ENCODE measurements at places on chromosomes 2 and 18.

- ATAC-seq: no peak
These were observed 64.7 kb upstream of the SLC8A1 start for GRCh38 chr2:40516604-40517003.

- no peak for ATAC-seq
These were observed 96.6 kb upstream of the NOSTRIN start for GRCh38 chr2:168705534-168706470.

- no peak for ATAC-seq
These were observed 15.0 kb upstream of the CAB39 start for GRCh38 chr2:230697676-230698075.

DNA sequence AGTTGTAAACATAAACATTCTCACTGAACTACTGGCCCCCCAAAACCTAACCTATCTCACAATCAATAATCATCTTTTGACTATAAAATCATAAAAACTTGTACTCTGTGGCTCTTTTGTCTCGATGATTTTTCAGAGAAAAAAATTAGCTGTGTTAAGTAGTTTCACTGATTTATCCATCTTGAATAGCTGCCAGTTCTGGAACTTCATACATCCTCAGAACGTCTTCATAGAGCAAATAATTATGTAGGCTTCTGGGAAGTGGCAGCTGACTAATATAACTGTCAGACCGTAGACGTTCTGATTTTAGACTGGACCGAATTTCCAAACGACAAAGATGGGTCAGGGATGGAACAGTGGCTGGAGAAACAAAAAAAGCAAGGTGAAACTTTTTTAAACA lies 97.3 kb upstream of the CHAC2 start:
- ATAC-seq: no peak

DNA sequence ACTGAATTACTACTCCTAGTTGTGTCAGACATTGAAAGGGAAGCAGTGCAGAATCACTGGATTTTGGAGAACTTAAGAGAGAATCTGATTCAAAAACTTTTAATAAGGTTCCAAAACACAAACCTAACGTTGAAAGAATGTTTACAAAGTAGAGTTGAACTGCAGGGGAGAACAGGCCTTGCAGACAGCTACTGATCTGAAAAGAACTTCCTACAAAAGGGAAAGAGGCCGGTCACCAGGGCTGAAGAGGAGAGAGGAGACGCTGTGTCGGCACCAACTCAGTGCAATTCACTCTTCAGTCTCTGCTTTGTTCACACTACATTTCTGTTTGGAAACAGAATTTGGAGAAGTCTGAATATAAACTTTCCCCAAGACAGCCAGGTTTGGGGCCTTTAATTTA lies 124.0 kb downstream of the GAREM1 start:
- ATAC-seq: no peak

- no peak for ATAC-seq
These were observed 153.2 kb downstream of the NEDD4L start for GRCh38 chr18:58196881-58197872.

DNA sequence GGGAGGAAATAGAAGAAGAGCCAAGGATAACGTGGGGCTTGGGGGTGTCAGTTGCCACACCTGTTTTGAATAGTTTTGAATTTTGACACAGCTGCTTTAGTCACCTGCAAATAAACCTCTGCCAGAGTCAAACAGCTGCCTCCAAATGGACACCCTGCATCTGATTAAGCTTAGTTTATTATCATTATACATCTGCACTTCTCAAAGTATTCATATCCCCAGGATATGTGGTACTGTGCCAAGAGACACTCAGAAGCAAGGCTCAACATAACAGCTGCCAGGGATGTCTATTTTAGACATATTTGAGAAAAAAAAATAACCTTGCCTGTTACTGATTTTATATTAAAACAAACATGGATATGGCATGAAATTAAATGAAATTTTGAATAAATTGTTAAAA lies 122.5 kb upstream of the WDR75 start:
- ATAC-seq: no peak

DNA sequence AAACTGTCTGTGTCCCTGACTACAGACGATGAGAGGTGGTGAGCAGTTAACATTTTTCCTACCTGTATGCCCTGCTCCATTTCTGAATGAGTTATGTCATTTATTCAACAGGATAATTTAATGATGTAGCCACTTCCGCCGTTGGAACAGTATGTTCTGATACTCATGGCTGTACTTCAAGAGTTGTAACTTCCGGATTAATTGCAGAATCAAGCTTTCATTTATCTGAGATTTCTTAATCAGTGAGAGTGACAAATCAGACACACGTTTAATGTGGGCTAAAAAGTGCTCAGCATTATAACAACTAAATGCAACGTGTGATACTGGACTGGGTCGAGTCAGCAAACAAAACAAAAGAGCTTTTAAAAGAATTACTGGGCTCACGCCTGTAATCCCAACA lies 107.7 kb downstream of the KCTD1 start:
- ATAC-seq: no peak

GRCh38 chr2:80086831-80087230 lies 217.7 kb downstream of the LRRTM1 start:
- peak; percentile 51 for ATAC-seq

DNA sequence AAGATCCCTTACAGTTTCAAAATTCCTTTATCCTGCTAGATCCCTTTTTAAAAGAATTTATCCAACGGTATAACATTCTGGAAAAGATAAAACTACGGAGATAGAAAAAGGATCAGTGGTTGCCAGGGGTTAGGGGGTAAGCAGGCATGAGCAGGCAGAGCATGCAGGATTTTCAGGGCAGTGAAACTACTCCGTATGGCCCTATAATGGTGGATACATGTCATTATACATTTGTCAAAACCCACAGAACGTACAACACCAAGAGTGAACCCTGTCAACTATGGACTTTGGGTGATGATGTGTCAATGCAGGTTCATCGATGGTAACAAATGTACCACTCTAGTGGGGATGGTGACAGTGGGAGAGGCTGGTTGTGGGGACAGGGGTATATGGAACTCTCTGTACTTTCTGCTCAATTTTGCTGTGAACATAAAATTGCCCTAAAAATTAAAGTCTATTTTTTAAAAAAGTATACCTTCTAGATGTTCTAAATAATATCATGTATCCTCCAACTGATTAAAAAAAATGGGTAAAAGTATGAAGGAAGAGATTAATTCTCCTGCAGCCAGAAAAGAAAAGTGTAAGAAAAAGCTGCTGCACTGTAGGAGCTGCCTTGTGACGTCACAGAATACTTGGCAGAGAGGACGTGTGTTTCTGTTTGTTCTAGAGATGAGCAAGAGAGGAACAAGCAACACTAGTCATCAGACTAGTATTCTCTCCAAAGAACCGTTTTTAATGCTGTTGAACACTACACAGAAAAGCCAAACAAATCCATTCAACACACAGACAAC lies 23.6 kb downstream of the ANKRD44 start:
- peak; percentile 38 for ATAC-seq

DNA sequence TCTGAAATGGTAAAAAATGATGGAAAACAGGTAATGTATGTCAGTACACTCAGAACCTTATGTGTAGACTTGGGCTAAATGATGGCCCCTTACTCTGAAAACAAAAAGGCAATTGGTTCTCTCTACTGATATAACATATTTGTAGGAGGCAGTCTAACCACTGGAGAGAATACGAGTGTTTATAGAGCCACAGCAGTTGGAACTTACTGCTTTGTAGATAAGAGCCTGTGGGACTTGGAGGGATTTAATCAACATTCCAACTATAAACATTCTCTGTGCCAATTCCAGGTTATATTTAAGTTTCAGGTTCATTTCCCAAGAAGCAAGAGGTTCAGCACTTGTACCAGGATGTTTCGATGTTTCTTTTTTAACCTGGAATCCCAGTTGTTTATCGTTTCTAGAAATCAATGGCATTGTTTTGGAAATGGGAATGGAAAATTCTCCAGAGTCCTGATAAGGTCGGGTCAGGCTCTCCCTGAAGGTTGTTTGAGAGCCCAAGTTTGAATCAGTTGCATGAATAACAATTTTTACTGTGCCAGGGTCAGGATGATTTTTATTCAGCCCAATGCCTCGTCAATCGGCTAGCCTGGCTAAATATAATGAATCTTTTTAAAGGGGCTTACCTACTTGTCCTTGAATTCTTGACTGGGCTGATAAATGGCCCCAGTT lies 278.4 kb upstream of the FAM98A start:
- no peak for ATAC-seq

GRCh38 chr2:196170213-196170605 lies 1.2 kb downstream of the STK17B start:
- ATAC-seq: no peak

DNA sequence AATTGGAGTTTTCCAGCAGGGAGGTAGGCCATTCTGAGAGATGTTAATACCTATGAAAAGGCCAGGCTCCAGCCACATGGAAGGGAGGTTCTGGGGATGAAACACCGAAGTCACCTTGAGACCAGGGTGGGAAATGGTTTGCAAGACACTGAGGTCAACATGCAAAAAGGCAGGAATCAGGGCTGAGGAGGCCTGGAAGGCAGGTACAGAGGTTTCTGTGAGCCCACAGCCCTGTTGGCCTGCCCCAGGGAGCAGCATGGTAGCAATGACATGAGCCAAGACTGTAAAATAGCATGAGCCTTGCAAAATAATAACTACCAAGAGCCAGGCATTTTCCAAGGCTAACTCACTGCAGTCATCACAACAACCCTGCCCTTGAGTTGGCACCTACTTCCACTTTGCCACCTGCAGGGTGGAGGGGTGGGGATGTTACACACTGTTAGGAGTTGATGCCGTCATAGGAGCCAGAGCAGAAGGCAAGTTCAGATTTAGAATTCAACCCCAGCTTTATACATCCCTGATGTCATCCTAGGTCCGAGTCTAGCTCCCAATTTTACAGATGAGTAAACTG lies 61.3 kb downstream of the ZBTB7C start:
- ATAC-seq: no peak

- ATAC-seq: peak; percentile 65
These were observed 27.3 kb downstream of the LAMA3 start for GRCh38 chr18:23716516-23716915.

- peak; percentile 88 for ATAC-seq
These were observed 20.2 kb downstream of the TNP1 start for GRCh38 chr2:216839688-216840087.

GRCh38 chr18:77254711-77255405 lies 5.2 kb downstream of the GALR1 start:
- ATAC-seq: no peak

DNA sequence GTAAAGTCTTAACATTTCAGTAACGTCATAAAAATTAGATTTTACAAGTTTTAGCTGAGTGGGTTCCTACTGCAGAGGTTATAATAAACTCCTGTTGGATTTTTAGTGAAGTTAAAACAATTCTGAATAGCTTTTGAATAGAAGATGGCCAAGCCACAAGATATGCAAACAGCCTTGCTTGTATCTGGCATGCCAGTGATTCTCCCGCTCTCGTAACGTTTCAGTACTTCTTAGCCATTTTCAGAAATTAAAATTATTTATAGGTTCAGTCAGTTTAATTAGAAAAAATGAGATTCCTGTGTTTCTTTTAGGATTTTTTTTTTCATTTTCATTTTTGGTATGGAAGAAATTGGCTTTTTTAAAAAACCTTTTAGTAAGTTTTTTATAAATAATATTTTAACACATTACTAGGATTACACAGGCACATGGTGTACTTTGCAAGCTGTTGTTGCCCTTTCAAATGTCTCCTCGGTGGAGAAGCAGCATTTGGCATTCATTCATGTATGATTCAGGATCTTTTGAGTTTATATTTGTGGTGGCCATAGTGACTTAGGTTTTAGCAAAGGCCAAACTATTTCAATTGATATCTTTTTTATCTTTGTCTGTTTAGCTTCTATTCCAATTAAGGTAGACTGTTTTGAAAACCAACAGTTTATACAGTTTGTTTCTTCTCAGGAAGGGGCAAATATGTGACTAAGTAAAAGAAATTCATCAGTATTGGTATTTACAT lies 30.6 kb upstream of the RND3 start:
- no peak for ATAC-seq

DNA sequence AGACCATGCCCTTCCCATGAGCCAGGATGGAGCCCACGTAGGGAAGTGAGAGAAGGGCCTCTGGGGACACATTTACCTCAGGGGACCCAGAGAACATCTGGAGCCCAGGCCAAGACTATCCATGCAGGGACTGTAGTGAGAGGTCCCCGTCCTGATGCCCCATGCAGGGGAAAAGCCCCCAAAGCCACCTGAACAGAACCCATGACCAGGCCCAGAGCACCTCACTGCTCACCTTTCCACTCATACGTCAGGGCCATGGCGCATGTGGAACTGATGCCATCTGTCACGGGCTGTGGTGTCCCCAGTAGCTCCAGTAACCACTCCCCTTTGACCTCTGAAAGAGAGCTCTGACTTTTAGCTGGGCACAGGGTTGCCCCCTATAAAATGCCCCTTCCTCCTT lies 106.5 kb upstream of the TEX51 start:
- no peak for ATAC-seq

GRCh38 chr2:229296536-229296935 lies 25.4 kb upstream of the PID1 start:
- no peak for ATAC-seq

DNA sequence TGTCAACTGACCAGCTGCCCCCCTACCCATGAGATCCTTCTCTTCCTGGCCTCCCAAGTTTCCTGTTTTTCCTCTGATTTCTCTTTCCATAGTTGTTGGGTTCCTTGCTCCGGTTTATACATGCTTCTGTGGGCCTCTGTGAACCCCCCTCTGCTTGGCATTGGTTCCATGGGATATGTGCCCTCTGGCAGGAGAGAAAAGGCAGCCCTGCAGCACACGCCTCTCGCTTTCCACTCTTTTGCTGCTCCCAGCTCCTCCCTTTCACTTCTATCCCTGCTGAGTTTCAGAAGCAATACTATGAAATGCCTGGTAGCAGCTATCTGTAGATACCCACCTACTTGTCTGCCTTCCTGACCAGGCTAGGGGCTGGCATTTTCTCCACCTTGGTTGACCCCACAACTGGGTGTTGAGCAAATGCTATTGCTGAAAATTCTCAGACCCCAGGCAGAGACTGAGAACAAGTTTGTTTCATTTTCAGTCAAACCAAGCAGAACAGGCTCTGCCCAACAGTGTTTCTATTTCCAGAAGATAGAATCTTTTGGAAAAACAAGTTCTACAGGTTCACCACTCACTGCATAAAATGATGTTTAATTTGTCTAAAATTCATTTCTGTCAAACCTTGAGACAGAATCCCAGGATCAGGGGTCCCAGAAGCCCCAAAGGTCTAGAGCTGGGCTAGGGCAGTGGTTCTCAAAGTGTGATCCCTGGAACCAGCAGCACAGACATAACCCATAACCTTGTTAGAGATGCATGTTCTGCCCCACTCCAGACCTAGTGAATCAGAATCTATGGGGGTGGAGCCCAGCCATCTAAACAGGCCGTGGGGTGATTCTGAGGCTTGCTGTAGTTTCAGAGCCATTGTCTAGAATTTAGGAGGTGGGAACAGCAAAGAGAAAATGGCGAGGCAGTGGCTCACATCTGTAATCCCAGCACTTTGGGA lies 13.4 kb downstream of the CAPG start:
- ATAC-seq: no peak

Measured in motor neuron (in vitro differentiated cells).